ENCODE measurements at places on chromosomes 12 and 14.

DNA sequence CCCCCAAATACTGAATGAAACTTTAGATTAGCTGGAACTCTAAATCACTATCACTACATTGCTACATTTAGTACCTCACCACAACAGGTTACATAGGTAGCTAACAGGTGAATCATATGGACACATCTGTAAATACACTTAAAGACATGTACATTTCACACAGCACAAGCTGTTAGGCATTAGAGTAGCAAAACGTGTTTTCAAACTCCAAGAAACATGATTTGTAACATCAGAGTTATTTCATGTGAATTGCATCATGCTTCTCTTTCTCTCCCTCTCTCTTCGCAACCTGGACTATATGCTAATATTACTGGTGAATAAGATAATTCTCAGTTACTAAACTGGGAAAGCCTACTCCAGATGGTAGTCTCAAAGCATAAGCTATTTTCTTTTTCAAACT lies 4.3 kb downstream of the SEL1L start:
- DNase-seq: no peak

GRCh38 chr14:33529787-33530757 lies 420.8 kb downstream of the EGLN3 start:
- no peak for DNase-seq

DNA sequence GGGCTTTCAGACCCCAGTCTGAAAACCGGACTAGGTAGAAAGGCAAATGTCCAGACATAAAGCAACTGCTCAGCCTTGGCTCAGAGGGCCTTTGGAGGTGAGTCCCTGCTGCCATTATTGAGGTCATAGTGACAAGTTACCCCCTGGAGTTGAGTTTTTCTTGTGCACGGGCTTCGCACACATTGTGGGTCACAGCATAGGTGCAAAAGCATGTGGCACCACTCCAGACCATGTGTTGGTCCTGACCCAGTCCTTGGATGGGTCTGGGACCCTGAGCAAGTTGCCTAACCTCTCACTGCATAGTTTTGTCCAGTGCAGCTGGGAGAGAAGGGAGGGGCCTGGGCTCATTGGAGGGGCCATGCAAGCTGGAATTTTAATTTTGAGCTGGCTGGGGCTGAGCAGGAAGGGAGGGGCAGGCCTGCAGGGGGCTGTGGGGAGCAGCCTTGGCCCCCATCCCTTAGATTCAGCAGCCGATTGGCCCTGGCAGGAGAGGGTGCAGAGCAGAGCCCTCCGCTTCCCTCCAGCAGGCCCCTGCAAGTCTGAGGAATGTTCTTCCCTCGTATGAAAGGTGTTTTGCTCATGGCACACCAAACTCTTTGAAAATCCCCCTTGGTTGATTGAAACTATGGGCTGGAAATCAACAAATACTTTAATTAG lies 4.2 kb upstream of the KRT5 start:
- no peak for DNase-seq

- DNase-seq: no peak
Measured at GRCh38 chr12:110307372-110307771, 26.3 kb downstream of the ATP2A2 start.

DNA sequence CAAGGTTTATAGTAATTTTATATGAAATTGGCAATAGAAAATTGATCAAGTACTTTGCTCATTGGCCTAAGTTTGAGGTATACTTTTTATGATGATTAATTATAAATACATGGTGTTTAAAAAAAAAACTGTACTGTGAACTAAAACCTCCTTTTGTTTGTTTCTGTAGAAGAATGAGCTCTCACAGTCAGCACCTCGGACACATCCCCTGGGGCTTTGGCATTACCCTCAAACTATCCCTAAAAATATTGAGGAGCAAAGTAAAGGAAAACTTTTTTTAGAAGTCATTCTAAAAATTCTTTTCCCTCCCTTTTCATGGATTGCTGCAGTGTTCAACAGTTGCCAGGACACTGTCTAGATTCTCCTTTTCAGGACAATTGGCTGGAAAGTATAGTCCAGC lies 183.6 kb downstream of the FBXL14 start:
- no peak for DNase-seq

GRCh38 chr12:87270919-87271318 lies 758.3 kb downstream of the C12orf50 start:
- no peak for DNase-seq

DNA sequence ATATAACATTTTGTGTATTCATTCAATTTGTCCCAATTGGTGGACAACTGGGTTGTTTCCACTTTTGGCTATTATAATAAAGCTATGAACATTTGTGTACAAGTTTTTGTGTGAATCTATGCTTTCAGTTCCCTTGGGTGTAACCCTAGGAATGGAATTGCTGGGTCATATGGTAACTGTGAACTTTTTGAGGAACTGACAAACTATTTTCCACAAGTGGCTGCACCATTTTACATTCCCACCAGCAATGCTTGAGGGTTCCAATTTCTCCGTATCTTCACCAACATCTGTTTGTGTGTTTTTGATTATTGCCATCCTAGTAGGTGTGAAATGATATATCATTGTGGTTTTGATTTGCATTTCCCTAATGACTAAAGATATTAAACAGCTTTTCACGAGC lies 13.0 kb downstream of the LPCAT3 start:
- no peak for DNase-seq

DNA sequence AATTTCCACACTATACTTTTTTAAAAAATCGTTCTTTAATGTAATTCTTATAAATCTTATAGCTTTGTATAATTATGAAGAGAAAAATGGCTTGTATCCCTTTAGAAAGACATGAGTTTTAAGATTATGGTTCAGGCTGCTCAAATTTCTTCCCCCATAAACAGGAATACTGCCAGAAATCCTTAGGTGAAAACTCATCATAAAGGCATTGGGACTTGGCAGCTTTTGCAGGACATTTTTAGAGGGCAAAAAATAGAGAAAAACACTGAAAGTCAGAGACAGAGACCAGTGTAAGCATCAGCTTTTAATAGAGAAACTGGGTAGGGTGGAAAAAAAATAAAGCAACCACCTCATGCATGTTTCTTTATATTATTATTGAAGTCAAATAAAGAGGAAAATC lies 29.1 kb downstream of the LRRK2 start:
- DNase-seq: no peak

- no peak for DNase-seq
Measured at GRCh38 chr14:70988452-70988851, 81.2 kb downstream of the PCNX1 start.

DNA sequence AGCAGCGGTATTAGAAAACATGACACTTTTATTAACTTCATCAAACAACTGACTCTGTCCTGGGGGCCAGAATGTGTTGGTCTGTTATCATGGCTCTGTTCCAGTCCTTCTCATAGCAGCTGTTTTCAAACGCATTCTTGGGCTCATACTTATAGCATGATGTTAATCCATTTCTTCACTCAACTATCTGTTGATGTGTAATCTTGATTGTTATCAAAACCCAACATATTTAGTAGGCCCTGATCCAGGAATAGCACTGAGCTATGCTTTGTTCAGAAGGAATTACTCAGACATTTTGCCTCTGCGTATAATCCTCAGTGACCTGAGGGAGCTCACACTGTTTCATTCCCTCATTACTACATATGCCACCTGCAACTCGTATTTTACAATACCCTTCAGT lies 315.9 kb downstream of the BMP4 start:
- DNase-seq: no peak

DNA sequence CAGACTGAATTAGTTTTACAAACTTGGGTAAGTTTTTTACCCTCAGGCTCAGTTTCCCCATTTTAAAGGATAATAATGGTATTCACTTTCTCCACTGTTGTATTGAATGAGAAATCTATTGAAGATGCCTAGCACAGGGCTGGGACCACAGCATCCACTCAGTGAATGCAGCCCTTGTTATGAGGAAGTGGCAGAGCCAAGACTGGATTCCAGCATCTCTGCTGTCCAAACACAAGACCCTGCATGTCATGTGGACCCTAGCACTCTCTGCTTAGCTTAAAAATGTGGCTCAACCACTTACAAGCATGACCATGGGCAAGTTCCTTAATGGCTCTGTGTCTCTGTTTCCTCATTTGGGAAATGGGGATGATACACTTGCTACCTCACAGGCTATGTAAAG lies 24.1 kb upstream of the TRIM9 start:
- DNase-seq: no peak

DNA sequence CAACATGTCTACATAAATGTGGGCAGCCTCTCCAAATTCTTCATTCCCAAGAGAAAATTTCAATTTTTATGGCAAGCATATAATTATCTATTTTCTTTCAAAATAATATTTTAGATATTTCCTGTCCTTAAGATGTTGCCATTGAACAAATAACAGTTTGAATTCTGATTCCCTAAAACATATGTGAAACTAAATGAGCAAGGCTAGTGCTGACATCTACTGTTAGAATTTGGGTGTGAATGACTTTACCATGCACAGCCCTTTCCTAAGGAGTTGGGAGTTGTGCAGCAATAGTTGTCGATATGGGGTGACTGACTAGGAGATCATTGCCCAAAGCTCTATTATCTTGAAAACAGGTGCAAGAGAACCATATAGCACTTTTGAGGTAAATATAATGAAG lies 108.2 kb upstream of the SLC38A4 start:
- DNase-seq: no peak

DNA sequence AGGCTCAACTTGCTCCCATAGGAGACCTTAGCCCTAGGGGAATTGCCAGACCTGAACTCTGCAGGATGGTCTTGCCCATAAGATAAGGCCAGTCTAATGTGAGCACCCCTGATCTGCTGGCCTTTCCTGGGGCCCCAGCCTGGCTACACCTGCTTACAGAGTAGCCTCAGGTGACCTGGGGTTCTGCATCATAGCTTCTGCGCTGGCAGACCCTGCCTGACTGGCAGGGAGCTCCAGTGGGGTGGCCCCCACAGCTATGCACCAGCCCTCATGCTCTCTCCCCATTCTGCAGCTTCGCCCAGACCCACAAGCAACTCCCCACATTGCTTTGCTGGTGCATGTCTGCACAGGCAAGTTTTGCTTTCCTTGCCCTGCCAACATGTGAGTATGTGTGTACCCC lies 371.3 kb upstream of the CLEC14A start:
- no peak for DNase-seq

DNA sequence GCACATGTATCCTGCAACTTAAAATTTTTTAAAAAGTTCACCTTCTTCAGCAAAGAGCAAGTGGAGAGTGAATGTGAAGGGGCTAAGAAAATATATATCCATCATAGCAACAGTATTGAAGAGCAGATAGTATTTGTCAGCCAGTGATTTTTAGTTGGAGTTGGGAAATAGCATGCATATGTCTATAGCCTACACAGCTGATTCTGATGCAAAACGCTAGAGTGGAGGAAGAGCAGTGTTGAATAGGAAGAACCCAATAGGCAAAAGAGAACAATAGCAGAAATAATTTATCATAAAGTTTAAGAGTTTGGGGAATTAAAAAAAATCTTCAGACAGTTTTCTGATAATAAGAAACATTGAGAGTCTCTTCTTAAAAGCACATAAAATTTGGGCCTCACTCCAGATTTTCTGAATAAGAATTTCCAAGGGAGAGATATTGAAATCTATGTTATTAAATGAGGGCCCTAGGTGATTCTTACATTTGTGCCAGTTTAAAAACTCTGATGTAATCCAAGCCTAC lies 12.0 kb downstream of the PDE6H start:
- DNase-seq: no peak

GRCh38 chr14:100307766-100308426 lies 1.7 kb upstream of the SLC25A29 start:
- no peak for DNase-seq

DNA sequence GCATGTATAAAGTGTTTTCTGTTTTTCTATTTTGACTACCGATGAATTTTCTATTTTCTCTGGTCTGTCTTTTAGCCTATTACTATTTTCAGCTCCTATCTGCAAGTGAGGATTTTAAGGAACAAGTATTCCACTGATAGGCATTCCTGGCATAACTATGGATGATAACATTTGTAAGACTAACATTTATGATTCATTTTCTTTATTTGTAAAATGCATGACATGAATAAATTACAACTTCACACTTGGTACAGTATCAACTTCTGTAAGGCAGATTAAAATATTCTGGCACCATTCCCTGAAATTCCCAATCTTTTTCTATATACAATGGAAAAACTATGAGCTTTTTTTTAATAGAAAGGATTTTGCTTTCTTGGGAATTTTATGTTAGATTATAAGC lies 121.0 kb upstream of the GARIN2 start:
- DNase-seq: no peak

DNA sequence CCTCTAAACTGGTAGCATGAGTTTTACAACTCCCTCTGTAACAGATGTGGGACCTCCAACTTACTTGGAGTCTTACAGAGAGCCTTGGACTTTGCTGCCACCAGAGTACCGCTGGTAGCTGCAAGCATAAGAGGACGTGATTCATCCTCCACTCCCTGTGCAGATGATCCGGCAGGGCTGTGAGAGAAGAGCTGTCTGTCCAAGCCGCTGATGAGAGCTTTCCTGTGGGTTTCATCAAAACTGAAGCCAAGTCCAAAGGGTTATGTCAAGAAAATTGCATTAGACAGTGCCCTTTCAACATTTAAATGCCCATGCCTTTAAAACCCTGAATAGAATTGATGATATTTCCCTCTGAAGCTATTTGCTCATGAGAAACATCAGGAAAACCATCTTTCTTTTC lies 85.8 kb downstream of the LLPH start:
- no peak for DNase-seq

DNA sequence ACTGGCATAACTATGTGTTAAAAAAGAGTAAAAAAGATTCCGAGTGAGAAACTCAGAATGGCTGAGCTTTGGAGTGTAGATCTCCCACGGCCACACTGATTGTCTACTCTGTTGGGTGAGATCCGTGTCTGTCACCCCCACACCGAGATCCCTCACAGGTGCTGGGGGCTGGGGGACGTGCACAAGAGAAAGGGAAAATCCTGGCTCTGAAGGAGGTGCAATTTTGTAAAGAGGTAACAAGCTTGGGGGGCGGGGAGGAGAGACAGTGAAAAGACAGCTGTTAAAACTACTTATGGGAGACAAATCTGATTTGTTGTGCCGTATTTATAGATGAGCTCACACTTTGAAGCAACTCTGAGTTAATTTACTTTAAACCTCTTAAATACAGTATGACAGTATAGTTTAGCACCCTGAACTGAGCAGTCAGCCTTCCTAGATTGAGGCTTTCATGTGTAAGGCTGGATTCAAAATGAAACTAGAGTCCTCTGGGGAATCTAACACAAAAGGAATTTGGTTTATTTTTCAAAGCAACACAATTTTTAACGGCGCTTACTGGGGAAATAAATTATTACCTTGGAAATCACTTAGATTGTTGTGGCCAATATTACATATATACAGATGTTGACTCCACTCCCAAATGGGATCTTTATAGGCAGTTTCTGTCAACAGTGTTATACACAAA lies 167.4 kb upstream of the RGS6 start:
- DNase-seq: no peak

DNA sequence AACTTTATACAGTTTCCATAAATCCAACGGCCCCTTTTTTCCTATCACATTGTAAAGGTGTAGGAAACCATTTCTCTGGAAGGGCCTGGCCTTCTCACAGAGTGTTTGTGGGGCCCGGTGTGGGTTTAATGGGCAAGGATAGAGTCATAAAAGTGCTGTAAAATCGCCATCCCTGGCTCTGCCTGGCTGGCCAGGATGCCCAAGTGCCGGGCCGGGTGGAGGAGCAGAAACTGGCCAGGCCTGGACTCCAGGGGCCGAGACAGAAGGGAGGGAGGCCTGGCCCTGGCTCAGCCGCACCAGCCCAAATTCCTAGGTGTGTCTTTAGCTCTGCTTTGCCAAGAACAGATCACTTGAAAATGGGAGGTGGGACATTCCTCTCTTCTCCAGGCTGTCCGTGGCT lies 77.1 kb upstream of the DICER1 start:
- no peak for DNase-seq

GRCh38 chr12:131853832-131854797 lies 25.9 kb downstream of the MMP17 start:
- DNase-seq: no peak

GRCh38 chr14:71070169-71070568 lies 162.9 kb downstream of the PCNX1 start:
- no peak for DNase-seq

All from stimulated activated CD4-positive, alpha-beta T cell treated with anti-CD3 and anti-CD28 coated beads, TNF-alpha, amount 100 ng/mL, for 24 hours (primary cell).